Activated T-cell treated with anti-CD3 and anti-CD28 coated beads for 24 hours (primary cell): ENCODE measurements at places on chromosomes 6 and 20.

DNA sequence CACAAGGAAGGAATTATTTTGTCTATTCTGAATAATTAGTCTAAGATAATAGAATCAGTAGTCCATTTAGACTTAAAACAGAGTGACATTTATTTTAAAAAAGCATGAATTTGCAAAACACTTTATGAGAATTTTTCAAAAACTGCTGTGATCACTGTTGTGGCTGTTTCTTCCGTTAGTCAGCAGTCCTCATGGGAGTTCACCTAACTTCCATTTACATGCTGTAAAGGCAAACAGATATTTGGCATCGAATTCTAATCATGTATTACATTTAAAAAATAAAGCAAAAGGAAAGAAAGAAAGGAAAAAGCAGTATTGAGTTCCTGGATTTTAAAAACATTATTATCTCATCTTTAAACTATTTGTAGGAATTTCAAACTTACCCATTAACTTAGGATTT, 111.8 kb downstream of the MTHFD1L start:
- DNase-seq, result no peak

DNA sequence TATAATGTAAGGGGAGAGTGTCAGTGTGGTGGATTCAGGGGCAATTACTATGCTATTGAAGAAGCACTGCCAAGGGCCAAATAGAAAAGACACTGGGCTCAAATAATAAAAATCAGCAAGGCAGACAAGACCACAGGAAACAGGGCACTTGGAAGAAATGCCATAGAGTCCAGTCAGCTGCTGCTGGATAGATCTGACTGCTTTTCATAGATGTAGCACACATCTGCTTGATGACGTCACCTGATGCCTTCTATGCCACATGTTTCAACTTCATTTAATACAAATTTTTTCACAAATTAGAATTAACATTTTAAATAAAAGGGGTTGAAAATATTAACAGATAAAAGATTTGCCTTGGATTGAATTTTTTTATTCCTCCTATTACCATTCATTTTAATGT, 23.9 kb upstream of the AHI1 start:
- no peak for DNase-seq

GRCh38 chr6:17536586-17536985, 63.5 kb upstream of the FAM8A1 start:
- DNase-seq, result peak; percentile 4

DNA sequence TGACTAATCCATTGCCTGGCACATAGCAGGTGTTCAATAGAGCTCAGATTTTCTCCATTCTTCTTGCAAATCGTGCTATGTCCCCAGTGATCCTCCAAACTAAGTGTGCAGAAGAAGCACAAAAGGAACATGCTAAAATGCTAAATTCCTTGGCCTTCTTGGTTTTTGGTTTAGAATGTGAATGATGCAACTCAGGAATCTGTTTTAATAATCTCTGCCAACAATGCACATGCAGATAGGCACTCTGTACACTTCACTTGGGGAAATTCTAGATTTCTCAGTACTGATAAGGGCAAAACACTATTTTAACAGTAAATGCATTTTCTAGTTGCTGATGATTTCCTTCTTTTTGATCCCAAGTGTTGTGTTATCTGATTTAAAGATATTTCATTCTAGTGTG, 35.2 kb downstream of the SLC22A1 start:
- no peak for DNase-seq

GRCh38 chr6:161226009-161226964, 47.6 kb downstream of the AGPAT4 start:
- no peak for DNase-seq

- no peak for DNase-seq
Observed at GRCh38 chr6:117391874-117392583, 33.7 kb downstream of the ROS1 start.

GRCh38 chr20:43988867-43989266, 74.2 kb downstream of the TOX2 start:
- DNase-seq, result no peak

- no peak for DNase-seq
Observed at GRCh38 chr6:168711049-168711640, 270.2 kb downstream of the SMOC2 start.

DNA sequence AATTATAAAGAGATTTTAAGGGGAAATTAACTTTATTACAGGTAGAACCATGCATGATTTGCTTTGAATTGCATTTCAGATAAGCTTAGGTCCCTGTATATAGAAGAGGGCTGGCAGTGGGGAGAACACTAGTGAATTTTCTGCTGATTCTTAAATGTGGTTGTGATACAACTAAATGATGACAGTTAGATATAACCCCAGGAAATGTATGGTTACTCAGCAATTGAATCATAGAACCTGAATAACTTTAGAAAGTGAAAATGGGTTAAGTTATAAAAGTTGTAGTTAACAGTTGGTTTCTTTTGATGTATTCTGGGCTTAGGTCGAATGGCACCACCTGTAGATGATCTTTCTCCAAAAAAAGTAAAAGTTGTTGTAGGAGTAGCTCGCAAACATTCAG, 70.1 kb downstream of the PHF3 start:
- no peak for DNase-seq

- DNase-seq, result no peak
Observed at GRCh38 chr20:23086931-23087411, 847 bp upstream of the CD93 start.

DNA sequence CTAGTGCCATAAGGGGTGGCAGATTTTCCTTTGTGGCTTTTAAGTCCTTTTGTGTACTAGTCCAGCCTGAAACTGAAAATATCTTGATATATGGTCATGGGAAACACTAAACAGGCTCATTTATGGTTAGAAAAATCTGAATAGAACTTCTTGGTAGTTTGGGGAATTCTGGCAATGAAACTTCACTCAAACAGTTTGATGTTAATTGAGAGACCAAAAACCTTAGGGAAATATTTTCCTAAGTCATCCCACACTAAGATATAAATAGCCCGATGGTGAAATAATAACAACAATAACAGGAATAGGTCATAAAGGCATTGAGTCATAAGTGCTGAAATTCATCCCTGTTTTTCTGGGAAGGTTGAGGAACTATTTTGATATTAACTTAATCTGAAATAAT, 146.2 kb upstream of the SMLR1 start:
- no peak for DNase-seq
